ENCODE measurements at places on chromosomes 6 and 20.
A peak's percentile ranks its signal among the peaks of the same experiment; 100 is the strongest.

DNA sequence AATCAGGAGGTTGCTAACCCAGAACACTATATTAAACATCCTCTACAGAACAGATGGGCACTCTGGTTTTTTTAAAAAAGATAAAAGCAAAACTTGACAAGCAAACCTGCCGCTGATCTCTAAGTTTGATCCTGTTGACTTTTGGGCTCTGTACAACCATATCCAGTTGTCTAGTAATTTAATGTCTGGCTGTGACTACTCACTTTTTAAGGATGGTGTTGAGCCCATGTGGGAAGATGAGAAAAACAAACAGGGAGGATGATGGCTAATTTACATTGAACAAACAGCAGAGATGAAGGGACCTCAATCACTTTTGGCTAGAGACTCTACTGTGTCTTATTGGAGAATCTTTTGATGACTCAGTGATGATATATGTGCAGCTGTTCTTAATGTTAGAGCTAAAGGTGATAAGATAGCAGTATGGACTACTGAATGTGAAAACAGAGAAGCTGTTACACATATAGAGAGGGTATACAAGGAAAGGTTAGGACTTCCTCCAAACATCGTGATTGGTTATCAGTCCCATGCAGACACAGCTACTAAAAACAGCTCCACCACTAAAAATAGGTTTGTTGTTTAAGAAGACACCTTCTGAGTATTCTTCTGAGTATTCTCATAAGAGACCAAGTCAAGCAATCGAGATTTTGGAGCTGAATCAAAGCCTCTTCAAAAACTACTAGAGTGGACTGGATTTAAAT is 201.2 kb upstream of the SHLD1 start:
- DNase-seq = no peak

GRCh38 chr6:63452125-63452524 is 120.2 kb upstream of the LOC128125822 start:
- DNase-seq = no peak

DNA sequence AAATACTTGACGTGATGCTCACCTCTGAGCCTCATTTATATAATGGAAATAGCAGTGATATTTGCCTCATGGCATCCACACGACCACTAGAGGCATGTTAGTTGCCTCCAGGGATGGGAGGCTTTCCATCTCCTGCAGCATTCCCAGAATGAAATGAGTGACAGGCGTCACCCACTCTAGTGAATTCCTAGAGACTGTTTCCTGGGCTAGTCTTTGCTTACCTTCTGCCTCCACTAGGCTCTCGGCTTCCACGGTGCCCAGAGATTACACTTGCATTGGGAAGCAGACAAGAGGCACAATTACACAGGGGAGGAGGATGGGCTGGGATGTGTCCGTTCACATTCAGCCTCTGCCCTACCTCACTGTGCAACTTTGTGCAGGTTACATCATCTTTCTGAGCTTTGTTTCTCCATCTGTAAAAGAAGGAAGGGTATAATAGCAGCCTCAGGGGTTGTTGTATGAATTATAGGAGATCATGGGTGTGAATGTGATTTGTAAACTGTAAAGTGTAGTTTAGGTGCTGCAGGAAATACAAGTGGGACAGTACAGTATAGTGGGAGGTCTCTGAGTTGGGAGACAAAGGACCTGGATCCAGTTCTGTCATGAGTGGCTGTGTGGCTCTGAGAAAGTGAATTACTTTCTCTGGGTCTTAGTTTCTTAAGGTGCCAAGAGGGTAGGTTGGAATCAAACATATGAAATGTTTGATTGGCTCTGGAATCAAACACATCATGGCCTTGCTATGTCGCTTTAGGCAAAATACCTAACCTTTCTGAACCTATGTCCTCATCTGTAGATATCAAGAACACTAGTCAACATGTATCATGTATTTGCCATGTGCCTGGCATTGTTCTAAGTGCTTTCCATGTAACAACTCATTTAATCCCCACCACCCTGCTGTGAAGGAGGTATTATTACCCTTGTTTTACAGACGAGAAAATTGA is 3.6 kb upstream of the VSTM2L start:
- DNase-seq = no peak

- no peak for DNase-seq
Measured at GRCh38 chr6:160137130-160137988, 15.7 kb downstream of the SLC22A1 start.

DNA sequence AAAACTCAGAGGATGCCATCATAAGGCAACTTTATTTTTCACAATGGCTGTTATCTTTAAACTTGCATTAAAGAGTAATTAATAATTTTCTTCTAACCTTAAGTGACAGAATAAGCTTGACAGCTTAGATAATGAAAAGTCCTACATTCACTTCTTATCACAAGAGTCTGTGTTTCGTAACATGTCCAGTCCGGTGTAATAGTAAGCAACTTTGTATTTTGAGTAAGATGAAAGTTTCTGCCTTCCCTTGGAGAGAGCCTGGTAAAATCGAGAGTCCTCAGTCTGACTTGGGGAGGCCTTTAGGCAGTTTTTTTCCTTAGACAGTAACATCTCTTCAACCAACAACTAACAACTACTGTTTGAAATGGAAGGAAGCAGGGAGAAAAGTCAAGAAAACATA is 195.6 kb downstream of the GRM1 start:
- DNase-seq = no peak

DNA sequence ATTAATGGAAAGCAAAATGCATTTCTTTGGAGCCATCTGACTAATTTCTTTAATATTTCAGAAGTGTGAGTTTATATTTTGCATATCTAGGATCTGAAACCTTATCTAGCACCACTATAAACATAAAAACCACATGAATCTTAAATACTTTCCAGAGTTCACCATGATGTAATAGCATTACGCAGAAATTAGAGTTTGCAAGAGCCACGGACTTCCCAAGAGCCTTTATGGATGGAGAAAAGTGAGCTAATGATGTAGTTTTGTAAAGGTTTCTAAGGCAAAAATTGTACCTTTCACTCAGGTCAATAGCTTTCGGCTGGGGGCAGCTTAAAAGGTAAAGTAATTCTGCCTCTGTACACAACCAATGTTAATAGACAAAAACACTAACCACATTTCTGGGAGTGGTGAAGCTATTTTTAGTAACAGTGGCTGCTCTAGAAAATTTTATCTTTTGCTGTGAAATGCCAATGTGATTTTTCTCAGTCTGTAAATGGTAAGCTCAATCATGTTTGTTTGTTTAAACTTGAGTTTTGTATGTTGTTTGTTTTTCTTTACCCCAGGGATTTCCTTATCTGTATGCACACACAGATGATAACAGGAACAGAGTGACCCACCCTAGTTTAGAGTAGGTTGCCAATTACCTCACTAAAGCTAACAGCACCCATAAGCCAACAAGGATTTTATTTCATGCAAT is 80.5 kb downstream of the FILIP1 start:
- DNase-seq = no peak

DNA sequence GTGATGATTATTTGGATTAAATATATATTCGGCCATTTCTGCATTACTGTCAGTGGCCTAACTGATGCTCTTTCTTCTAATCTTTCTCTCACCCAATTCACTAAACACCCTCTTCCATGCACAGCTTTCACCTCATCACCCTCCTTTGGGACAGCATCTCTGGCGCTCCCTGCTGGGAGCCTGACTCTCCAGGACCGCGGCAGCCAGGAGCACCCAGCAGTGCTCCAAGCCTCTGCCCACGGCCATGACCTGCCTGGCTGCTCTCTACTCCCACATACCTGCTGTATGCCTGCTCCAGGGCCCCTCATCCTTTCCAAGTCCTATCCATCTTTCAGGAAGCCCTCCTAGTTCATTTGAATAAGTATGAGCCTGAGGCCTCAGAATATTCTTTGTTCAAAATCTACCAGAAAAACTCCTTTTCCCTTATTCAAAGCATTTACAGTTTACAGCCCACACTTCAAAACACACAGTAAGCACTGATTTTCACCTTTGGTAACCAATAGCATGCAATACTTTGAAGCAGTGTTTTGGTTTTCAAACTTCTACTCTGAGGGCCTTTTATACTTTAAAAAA is 15.2 kb downstream of the CTCFL start:
- DNase-seq = no peak

DNA sequence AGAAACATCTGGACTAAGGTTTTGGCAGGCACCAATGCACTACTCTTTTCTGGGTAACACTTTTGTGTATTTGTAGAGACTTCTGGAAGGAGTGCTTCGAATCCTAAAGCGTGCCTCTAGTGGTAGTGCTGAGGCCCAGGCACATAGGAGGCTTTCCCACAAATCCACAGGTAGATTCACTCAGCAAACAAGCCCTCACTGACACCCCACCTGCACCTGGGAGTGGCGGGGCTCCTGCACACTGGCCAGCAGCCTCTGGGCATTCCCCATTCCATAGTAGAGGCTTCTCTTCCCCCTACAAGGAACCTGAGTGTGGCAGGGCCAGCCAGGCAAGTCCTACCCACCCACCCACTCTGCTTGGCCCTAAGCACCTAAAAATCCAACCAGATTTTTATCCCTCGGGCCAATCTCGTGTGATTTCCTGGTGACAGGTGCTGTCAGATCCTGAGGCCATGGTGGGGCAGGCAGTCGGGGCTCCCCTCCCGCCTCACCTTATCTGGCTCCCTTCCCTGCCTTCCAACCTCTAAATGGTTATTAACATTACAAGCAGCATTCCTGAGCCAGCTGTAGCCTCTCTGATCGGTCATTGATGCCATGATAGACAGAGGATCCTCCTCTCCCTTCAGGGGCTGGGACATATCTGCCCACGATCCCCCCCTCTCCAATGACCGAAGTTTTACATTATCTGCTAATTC is 82.4 kb downstream of the SLC2A10 start:
- no peak for DNase-seq

GRCh38 chr6:10425176-10425974 is 10.5 kb upstream of the TFAP2A start:
- no peak for DNase-seq

- no peak for DNase-seq
Measured at GRCh38 chr6:9628819-9629218, 786.1 kb downstream of the TFAP2A start.

DNA sequence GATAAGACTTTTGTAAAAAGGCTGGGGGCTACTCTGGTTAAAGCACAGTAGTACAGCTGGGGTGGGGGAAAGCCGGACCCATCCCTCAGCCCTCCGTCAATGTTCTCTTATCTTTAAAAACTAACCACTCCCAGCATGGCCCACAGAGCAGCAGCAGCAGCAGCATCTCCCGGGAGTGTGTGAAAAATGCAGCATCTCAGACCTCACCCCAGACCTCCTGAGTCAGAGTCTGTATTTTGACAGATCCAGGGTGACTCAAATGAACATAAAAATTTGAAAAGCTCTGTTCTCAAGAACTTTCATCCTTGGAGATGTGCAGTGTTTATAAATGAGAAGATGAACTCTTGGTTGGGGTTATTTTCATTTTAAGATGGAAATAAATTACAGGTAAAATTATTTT is 277.7 kb upstream of the ECI2 start:
- DNase-seq = no peak

GRCh38 chr6:104955491-104955890 is 1.4 kb upstream of the LIN28B start:
- DNase-seq = no peak

DNA sequence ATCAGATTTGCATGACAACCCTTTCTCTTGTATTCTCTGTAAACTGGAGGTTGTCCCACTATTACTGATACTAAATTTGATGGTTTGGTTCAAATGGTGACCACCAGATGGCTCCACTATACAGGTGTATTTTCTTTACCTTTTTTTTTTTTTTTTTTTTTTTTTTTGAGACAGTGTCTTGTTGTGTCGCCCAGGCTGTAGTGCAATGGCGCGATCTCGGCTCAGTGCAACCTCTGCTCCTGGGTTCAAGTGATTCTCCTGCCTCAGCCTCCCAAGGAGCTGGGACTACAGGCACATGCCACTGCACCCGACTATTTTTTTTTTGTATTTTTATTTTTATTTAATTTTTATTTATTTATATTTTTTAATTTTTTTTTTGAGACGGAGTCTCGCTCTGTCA is 6.6 kb upstream of the WTAP start:
- peak; percentile 36 for DNase-seq

DNA sequence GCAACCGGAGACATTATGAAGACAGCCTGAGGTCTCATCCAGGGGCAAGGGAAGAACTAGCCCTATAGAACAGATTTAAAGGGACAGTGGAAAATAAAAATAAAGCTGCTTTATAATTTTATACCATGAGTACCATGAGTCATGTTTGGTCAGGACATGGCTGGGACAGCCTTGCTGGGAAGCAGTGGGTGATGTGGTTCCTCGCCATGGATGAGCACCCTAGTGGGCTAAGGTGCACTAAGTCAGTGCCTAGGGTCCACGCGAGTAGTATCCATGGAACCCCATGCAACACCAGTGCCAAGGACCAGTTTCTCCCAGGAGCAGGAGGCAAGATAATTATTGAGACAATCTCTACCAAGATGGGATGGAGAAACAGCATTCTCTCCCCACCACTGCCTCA is 33.4 kb upstream of the ELMO2 start:
- DNase-seq = no peak

GRCh38 chr6:493840-494239 is 102.3 kb downstream of the IRF4 start:
- DNase-seq = no peak

DNA sequence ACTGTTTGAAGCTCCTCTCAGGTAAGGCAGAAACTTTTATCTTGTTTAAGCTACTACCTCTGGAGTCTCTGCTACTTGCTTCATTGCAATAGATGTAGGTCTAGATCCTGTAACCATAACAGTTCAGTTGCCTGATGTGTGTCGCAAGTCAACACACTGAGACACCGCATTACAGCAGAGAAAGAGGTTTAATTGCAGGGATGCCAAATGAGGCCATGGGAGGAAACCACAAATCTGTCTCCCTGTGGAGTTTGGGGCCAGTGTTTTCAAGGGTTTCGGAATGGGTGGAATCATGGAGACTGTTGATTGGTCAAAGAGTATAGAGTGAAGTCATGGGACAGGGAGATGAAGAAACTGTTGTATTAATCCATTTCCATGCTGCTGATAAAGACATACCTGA is 57.1 kb upstream of the RBM24 start:
- no peak for DNase-seq

DNA sequence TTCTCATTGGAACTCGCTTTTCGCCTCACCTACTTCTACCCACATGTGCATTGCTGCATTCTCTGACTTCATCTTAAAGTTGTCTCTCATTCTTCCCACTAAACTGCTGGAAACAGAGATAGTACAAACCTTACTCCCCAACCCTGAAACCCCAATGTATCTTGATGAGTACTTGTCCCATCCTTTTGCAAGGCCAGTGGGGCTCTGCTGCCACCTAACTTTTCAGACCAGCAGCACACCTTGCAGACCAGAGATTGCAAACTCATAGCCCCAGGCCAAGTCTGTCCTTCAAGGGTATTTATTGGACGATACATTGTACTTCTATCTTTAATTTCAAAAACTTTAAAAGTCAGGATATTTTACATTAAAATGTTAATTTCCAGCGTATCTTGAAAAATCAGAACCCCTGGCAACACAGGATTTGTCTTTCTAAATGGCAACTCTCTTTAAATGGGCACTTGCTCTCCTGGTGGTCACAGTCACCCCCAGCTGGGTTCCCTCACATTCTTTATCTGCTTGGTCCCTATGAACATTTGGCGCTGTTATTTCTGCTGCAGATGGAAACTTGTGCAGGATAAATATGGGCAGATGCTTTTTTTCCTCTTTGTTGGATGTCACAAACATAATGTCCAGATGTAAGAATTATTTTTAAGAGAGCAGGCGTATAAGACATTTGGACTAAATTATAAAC is 83.9 kb downstream of the SOD2 start:
- DNase-seq = no peak

All from T-helper 2 cell (primary cell).